Calu3 (cell line): ENCODE measurements at places on chromosomes 11 and 22. TPM values are rescaled to one million over a fixed set of nuclear protein-coding genes. Genes with fewer than 3 reads are reported as not detected.

The PAX6 gene
- 0.24 and 0.87 TPM in 2 replicates for total RNA-seq

The CNGA4 gene
- total RNA-seq = 0.32 TPM in 1 of 2 replicates, not detected in the other

The C22orf31 gene
- not detected in 2 replicates for total RNA-seq

The KIAA1671 gene
- 63.1 and 67.4 TPM in 2 replicates for total RNA-seq

The RBMXL2 gene
- not detected in 2 replicates for total RNA-seq

- DNase-seq = no peak
These were observed 141.4 kb downstream of the FBXO7 start for GRCh38 chr22:32615874-32616564.

- DNase-seq = no peak
These were observed 128.7 kb downstream of the SPATA19 start for GRCh38 chr11:133716602-133717001.

DNA sequence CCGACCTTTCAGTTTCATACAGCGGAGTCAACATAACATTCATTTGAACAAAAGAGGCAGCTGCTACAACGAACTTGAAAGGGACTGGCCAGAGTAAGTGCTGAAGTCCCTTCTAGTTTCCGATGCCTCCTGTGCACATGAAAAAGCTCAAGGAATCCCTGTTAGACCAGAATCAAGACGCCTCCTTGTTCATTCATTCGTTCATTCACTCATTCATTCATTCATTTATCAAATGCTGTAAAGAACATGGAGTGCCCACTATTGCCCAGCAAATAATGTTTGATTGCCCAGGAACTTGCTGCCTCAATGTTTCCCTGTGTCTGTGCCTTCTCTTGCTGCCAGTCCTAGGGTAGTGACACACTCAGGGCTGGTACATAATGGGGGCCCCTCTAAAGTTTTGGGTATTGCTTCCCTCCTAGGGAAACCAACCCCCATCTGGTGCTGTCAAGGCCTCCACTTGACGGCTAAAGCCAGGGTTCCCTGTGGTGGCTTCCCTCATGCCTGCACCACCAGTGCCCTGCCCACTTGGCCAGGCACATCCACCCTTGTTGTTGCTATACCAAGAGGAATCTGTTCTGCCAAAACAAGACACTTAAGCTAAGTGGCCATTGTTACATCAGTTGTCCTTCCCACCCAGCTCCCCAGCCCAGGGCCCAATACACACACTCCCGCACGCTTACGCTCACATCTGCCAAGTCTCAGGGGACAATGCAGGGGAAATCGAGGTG, 3.8 kb downstream of the TMPRSS13 start:
- no peak for DNase-seq

DNA sequence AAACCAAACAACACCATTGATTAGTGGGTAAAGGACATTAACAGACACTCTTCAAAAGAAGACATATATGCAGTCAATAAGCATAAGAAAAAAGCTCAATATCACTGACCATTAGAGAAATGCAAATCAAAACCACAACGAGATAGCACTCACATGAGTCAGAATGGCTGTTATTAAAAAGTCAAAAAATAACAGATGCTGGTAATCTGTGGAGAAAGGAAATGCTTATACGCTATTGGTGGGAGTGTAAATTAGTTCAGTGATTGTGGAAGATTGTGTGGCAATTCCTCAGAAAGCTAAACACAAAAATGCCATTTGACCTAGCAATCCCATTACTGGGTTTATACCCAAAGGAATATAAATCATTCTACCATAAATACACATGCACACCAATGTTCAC, 182.6 kb downstream of the TRPC6 start:
- DNase-seq = no peak

DNA sequence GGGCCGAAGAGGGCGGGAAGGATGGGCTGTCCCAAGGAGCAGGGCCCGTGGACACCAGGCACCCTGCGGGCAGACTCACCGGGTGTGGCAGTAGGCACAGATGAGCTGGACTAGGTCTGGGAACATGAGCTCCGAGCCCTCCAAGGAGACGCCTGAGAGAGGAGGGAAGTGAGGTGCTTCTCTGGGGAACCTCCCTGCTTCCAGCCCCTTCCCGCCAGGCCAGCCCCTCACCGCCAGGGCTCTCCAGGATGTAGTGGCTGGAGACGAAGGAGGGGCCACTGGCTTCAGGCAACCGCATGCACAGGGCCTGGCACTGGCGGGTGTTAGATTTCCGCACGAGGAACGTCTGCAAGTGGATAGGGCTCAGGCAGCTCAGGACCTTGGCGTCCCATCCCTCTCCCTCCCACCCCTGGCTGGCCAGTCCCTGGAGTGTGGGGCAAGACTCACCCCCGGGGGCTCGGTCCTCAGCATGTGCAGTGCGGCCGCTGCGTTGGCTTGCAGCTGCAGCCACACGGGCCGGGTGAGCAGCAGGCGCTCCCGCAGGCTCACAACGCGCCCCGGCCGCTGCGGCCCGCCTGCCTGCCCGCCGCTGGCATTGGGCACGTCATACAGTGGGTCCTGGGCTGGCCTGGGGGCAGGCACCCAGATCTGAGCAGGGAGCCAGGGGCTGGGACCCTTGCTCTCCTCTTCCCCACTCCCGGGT, 552 bp downstream of the RIN1 start:
- DNase-seq = peak; percentile 44

- no peak for DNase-seq
These were observed 1387.0 kb upstream of the RAG2 start for GRCh38 chr11:37984991-37985390.

- peak; percentile 57 for DNase-seq
These were observed 1.6 kb downstream of the MCAM start for GRCh38 chr11:119315131-119316015.

GRCh38 chr11:70296681-70297080, 26.2 kb downstream of the PPFIA1 start:
- no peak for DNase-seq

- DNase-seq = no peak
These were observed 8.4 kb downstream of the CYTH4 start for GRCh38 chr22:37290737-37291136.

DNA sequence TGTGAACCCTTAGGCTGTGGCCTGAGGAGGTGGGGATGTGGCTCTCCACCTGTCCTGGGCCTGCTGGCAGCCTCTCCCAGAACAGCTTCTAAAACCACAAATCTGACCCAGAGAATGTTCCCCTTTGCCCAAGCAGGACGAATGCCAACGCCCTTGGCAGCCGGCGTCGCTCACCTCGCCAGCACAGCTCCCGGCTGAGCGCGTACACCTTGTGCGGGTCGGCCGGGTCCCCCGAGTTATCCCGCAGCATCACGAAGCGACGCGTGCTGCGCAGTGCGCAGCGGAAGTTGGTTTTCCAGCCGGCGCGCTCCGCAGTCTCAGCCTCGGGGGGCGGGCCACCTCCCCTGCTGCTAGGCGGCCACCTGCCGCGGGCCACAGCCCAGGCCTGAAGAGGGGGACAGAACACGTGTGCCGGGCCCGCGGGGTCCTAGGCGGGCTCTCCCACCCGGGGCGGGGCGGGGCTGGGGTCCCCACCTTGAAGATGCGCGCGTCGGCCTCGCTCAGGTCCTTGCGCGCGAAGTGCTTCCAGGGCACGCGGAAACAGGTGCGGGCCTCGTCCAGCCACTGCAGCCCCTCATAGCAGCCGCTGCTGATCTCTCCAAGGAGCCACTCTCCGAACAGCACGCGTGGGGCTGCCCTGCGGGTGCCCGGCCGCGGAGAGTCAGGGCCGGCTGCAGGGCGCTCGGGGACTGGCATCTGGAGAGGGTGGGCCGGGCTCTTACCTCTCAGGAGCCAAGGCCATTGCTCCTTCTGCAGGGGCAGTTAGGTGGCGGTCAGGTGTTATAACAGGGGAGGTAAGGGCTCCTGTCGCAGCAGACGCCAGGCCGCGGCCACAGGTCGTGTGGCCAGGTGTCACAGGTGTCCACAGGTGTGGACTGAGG, 887 bp downstream of the IRF7 start:
- no peak for DNase-seq

DNA sequence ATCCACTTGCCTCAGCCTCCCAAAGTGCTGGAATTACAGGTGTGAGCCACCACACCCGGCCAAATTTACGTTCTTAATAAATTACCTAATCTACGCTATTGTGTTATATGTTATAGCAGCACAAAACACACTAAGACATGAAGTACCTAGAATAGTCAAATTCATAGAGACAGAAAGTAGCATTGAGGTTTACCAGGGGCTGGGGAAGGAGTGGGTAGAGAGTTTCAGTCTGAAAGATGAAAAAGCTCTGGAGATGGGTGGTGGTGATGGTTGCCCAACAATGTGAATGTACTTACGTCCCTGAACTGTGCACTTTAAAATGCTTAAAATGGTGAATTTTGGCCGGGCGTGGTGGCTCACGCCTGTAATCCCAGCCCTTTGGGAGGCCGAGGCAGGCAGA, 65.7 kb upstream of the NUP50 start:
- DNase-seq = no peak

- peak; percentile 10 for DNase-seq
These were observed 28.3 kb downstream of the NADSYN1 start for GRCh38 chr11:71481101-71481960.

- no peak for DNase-seq
These were observed 71.7 kb downstream of the RPS6KA4 start for GRCh38 chr11:64430645-64431044.

DNA sequence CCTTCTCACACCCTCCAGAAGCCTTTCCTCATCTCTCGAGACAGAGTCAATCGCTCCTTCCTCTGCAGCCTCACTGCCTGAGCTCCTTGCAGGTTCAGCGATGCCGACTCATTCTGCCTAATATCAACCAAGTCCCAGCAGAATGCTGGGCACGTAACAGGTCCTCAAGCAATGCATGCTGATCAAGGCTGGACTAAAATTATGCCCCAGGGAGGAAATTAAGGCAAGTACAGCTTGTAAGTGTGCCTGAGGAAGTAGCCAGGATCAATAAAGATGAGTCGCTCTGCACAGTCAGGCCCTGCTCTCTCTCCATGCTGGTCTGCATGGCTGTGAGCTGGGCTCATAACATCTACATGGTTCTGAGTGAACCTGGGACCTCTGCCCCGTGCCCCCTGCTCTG, 25.6 kb upstream of the NRIP3 start:
- no peak for DNase-seq

DNA sequence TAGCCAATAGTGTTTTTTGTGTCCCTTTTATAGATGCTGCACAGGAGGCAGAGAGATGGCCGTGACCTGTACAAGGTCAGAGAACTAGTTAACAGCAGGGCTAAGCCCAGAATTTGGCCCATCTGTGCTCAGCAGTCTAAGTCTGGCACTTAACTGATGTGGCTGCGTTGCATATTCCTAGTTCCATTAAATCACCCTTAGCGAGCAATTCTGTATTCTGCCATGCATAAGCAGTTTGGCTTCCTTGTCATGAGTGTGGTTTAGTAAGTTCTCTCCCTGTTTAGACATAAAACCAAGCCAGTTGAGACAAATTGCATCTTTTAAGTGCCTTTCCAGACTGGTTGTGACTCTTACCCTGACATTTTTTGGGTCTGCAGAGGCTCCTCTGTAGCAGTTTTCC, 230.6 kb upstream of the TENM4 start:
- no peak for DNase-seq

- DNase-seq = peak; percentile 92
These were observed 1.4 kb downstream of the BDNF start for GRCh38 chr11:27698872-27699241.

DNA sequence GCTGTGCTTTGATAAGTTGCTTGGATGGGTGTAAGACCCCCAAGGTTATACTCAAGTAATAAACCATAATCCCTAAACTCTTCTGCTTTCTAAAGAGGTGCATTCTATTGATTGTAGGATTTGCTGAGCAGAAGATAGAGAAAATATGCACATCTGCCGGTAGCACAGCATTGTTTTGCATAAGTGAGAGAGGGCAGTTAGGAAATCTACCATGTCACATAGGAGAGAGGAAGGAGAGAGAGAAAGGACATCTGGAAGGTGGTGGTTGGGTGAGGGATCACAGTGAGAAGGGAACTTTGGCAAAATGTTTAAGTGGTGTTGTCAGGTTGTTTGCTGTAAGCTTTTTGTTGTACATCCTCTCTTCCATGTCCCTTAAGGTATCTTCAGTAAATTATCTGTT, 73.6 kb upstream of the BDNF start:
- no peak for DNase-seq

DNA sequence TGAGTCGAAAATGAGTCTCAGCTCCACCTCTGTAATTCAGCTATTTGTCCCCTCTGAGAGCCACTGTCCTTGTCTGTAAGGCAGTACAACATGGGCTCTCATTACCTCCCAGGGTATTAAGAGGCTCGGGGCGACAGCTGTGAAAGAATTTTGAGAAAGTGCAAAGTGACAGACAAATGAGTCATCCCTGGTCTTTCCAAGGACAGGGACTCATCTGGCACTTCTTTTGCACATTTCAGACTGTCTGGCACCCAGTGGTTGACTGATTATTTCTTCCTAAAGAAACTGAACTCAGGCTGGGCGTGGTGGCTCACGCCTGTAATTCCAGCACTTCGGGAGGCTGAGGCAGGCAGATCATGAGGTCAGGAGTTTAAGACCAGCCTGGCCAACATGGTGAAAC, 62.1 kb upstream of the ARFGAP3 start:
- no peak for DNase-seq

DNA sequence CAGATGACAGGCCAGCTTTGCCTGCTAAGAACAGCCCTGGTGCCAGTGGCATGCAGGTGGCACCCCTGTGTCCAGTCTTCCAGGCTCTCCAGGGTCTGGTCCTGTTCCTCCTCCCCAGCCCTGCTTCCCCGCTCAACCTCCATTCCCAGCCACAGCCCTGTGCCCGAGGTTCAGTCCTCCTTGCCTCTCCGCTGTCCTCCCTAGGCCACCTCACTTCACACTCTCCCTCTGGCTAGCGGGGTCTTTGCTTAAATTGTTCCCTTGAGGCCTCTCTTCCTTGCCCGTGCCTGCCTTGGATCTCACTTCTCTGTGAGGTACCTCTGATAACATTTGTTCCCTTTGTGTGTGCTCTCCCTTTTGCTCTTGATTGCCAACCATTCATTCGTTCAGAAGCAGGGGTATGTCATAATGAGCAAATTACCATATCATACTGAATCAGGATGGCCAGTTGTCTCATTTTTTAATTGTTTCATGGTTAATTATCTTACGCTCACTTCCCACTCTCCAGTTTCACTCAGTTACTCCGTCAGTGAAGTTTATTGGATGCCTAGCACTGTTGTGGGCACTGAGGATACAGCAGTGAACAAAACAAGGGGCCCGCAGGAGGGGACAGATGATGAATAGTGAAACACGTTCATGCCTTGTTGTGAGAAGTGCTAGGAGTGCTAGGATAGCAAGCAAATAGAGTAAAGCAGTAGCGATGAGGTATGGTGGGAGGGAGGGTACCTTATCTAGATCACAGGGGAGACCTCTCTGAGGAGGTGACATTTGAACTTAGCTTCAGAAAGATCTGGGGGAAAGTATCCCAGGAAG, 7.4 kb downstream of the BMAL1 start:
- no peak for DNase-seq

- DNase-seq = no peak
These were observed 67.9 kb upstream of the OR4B1 start for GRCh38 chr11:48148749-48149148.
